Vagina (tissue), 2 donors: ENCODE measurements at places on chromosomes 5 and 9. TPM values are rescaled to one million over a fixed set of nuclear protein-coding genes. Genes with fewer than 3 reads are reported as not detected.

GRCh38 chr5:77171141-77171910 lies 39.2 kb upstream of the PDE8B start:
- peak; percentile 56 for DNase-seq

DNA sequence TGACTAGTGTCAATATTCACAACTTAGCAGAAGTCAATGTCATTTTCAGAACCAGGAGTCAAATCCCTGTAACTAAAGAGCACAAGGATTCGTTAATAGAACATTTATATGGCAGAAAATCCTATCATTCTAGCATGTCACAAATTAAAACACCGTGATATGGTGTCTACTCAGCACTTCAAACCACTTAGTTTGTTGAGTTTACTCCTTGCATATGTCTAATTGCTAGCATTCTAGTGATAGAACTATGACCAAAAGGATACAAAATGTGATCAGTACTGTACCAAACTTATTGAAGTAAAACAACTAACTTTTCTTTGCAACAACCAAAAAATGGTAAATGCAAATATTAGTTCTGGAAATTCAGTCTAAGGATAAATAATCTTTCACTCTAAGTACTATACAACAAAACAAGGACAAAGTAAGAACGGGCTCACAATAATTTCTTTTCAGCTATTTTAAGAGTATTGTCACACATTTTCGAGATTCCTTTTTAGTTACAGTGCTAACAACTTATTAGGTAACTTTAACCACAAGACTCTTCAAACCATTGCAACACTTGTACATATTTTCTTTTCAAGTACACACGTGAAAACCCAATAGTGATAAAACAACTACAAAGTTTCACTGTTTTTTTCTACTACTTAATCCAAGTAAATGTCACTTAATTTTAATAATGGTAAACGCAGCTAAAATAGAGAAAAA lies 845.2 kb upstream of the CDH10 start:
- no peak for DNase-seq

DNA sequence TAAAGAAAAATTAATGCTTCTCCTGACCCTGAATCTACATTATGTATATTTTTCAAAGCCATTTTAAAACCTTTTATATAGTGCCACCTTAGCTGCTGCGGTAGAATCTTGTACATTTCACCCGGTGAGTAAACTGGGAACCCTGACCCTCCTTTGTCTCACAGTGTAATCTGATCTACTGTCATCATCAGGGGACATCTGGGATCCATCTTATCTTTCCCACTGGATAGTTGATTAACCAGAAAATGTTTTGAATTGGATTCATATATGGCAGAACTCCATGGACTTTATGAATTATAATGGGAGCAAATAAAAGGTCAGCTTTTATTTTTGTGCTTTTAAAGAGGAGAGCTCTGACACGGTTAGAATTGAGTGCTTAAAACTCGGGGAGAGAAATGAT lies 95.0 kb downstream of the ADAMTSL1 start:
- DNase-seq, result no peak

DNA sequence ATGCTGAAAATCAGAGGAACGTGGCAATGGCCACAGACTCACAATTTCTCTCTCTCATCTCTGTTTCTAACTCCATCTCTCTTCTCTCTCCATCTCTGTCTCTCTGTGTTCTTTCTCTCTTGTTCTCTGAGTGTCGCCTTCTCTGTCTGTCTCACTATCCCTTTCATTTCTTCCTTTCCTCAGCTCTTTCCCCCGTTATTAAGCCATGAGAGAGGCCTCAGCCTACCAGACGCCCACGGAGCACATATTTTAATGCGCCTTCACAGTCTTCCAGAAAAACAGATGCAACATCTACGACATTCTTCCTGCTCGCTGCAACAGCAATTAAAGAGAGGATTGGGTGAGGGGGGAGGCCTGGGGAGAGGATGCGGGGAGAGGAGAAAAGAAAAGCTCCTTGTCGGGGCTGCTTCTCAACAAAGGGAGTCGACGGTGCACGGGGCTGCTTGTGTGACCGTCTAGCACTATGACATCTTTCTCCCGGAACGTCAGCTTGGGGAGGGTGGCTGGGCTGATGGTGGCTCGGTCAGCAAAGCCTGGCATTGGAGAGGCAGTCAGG lies 37.7 kb upstream of the NEURL1B start:
- no peak for DNase-seq

- DNase-seq, result no peak
Measured at GRCh38 chr5:170809551-170809950, 26.0 kb downstream of the GABRP start.

- DNase-seq, result no peak
Measured at GRCh38 chr9:76181781-76182180, 212.4 kb downstream of the RFK start.

GRCh38 chr5:113520429-113520828 lies 6.9 kb downstream of the YTHDC2 start:
- no peak for DNase-seq

- no peak for DNase-seq
Measured at GRCh38 chr5:3943859-3944258, 348.2 kb downstream of the IRX1 start.

DNA sequence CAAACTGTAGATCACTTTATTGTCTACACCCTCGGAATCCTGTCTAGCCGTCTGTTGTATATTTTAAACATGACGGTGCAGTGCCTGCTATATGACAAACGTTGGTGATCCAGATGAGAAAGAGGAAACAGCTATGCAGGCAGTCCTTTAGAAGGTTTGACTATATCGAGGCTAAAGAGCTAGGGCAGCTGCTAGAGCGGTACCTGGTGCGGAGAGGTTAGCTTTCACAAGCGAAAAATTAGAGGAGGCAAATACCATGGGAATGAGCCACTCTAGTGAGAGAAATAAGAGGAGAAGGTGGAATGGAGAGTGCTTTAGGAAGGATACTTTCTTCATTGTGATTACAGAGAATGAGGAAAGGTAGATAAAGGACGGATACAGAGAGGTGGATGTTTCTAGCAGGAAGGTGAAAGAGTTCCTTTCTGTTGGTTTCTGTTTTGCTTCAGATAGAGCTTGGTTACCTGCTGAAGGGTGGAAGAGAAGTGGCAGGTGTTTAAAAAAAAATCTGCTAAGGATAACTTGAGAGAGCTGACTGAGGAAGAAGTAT lies 959 bp upstream of the FBXL17 start:
- no peak for DNase-seq

DNA sequence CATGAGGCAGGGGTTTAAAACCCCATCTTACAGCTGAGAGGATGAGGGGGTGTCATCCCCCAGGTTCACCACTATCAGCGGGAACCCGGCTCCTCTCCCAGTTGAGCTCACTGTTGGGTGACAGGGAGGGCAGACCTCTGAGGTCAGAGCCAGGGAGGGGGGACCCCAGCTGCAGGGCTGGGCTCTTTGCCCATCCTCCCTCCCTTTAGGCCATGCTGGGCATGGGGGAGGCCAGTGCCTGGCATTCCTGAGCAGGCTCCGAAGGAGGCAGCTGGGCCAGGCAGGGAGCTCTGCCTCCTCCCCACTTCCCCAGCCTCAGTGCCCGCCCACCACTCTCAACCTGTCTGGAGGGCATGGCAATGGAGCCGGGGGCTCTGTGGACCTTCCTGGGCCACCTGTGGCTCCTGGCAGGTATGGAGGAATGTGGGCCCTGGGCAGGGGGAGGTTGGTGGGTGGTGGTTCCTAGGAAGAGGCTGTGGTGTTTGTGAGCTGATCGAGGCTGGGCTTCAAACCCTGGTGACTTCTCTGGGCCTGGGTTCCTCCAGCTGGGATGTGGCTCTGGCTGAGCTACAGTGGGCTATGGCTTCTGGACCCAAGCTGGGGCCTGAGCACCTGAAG lies 12.6 kb downstream of the CRB2 start:
- no peak for DNase-seq

Gene BHMT
- total RNA-seq, result not detected

Gene PCDHGA6
- total RNA-seq, result 6.4 TPM

Gene CLIC3
- 23.6 TPM for total RNA-seq

Gene PCDHGA7
- total RNA-seq, result 5.2 TPM

Gene CLPTM1L
- total RNA-seq, result 40.0 TPM
